ENCODE measurements at places on chromosomes 7 and 10. TPM values are rescaled to one million over a fixed set of nuclear protein-coding genes. Genes with fewer than 3 reads are reported as not detected.
A peak's percentile ranks its signal among the peaks of the same experiment; 100 is the strongest.

The TRIM24 gene
- total RNA-seq = 31.1 TPM

The MGAM2 gene
- total RNA-seq = not detected

The OPN4 gene
- not detected for total RNA-seq

- H3K4me3 ChIP-seq = peak overlapping the region; percentile 81
- DNase-seq = no peak
These were observed 21.8 kb downstream of the FGFBP3 start for GRCh38 chr10:91887272-91888076.

GRCh38 chr10:101284744-101285463 lies 55.6 kb upstream of the LBX1 start:
- H3K4me3 ChIP-seq = no peak overlapping the region
- H3K27me3 ChIP-seq = peaks cover 59% of the 10 kb centered on the region
- H3K4me1 ChIP-seq = peaks cover 4% of the 10 kb centered on the region
- no peak overlapping the region for H3K27ac ChIP-seq

- peaks cover 7% of the 10 kb centered on the region for H3K4me1 ChIP-seq
- H3K4me3 ChIP-seq = no peak overlapping the region
- no peak for DNase-seq
- H3K27me3 ChIP-seq = no peaks in the 10 kb centered on the region
These were observed 231.8 kb upstream of the FOXP2 start for GRCh38 chr7:114182837-114183236.

DNA sequence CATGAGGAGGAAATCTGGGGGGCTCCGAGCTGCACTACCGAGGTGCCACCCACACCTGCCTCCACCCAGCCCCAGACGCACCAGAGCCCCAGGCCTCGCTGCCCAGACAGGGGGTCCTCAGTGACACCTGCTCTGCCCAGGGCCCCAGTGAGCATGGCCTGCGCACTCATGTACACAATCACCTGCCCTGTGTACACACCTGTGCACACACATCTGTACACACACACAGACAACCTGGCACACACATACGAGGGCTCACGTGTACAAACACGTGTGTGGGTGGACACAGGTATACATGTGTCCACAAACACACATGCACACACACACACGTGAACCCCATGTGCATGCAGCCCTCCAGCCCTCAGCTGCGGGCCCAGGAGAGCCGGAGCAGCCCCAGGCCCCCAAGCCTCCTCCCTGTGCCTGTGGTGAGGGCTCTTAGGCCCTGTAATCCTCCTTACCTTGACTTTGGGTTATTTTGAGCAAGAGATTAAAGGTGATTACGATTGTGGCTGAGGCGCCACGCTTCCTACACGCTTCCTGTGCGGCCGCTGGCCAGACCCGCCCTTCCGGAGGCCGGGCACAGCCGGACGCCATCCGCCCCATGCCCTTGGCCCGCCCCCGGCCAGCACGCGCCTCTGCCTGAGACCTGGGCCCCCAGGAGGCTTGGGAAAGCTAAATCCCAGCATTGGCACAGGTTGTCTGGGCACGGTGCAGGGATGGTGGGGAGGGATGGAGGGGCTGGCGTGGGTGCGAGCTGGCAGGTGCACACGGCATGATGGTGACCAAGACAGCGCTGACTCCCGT lies 71.9 kb downstream of the ELFN1 start:
- no peak overlapping the region for H3K27ac ChIP-seq
- H3K36me3 ChIP-seq = no peaks in the 10 kb centered on the region
- peaks cover 18% of the 10 kb centered on the region for H3K27me3 ChIP-seq
- no peaks in the 10 kb centered on the region for H3K4me1 ChIP-seq
- no peak overlapping the region for H3K4me3 ChIP-seq

DNA sequence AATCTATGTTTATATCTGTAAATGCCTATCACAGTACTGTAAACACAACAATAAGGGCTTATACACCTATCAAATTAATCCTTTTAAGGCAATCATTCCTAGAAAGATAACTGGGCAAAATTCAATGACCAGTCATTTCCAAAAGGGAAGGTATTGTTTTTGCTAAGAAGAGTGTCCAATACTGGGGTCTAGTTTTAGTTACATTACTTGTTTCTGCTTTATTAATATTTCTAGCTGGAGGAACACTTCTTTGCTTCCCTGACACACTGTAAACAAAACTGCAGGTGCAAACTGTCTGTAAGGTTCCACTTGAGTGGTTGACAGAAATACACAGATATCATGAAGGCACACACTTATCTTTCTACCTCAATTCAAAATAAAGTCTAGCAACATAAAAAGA lies 84.2 kb upstream of the FAM133B start:
- peaks cover 17% of the 10 kb centered on the region for H3K4me1 ChIP-seq
- H3K27ac ChIP-seq = no peak overlapping the region
- no peak for DNase-seq
- peaks cover 15% of the 10 kb centered on the region for H3K36me3 ChIP-seq

DNA sequence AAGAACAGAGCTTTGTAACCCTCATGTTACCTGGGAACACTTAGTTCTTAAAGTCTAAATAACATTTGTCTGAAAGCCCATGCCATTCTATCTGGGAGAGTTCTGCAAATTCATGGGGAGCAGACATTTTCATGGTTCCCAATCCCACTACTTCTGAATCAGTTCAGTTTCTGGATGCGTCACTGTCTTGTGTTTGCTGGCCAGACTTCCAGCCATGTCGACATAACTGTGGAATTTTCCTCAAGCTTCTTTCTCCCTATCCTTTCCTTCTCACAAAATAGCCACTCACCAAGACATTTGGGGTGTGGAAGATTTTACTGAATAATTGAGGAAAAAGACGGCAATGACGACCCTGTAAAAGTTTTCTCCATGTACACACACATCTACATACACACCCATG lies 272.5 kb downstream of the NEBL start:
- H3K27me3 ChIP-seq = no peaks in the 10 kb centered on the region
- H3K4me3 ChIP-seq = no peak overlapping the region
- peaks cover 14% of the 10 kb centered on the region for H3K4me1 ChIP-seq
- no peak for DNase-seq

DNA sequence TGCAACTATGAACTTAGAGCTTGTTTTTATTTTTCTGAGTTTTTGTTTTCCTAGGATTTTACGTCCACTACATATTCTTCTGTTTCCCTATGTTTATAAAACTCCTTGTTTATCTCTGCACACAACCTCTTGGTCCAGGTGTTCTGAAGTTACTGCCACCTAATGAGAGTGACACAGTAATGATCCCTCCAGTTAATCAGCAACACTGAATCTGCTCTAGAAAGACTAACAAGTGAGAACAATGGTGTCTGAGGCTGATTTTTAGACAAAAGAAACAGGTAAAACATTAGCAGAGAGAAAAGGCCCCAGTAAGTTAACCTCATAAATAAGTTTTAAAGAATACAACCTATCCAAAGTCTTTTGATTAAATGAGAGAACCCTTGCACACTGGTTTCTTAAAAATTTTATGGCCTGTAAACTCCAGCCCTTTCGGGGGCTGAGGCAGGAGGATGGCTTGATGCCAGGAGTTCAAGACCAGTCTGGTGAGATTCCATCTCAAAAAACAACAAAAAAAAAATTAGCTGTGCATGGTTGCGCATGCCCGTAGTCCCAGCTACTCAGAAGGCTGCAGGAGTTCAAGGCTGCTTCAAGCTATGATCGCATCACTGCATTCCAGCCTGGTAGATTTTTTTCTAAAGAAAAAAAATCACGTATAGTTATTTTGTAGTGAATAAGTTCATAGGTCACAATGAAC lies 397.6 kb downstream of the MAGI2 start:
- no peaks in the 10 kb centered on the region for H3K27me3 ChIP-seq
- no peaks in the 10 kb centered on the region for H3K36me3 ChIP-seq
- H3K27ac ChIP-seq = no peak overlapping the region
- no peak for DNase-seq
- H3K4me1 ChIP-seq = peaks cover 3% of the 10 kb centered on the region
- no peak overlapping the region for H3K4me3 ChIP-seq
